Kidney glomerular epithelial cell (primary cell): ENCODE measurements at places on chromosomes 12 and 14.

DNA sequence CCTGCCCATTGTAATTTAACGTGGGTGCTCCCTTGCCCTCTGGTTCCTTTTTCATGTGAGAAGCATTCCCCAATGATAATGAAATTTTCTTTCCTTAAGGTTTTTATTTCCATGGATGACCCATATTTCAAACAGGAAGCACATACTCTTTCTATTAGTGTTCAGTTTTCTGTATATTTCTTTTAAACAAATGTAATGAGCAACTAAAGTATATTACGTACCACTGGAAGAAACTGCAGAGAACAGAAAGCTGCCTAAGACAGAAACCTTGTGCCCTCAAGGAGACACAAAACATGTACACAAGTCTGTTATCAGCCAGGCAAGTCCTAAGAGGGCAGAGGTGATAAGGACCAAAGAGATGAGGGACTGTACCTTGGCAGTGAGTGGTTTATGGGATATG is 414.9 kb downstream of the ETNK1 start:
- DNase-seq: no peak

DNA sequence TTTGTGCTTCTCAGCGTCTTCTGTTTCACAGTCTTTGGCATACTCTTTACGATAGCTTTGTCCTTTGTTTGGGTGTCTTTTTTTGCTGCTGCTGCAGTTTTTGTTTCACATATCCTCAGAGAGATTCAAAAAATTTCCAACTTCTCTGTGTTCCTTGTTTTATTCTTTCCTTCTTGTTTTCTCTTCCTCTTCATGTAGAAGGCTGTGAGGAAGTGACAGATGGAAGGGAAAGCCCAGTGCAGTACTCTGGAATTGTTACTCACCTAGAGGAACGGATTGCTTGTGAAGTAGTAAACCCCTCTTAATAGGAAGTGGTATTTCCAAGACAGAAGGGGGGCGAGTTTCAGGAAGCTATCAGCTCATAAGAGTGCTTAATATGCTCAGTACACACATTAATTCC is 1.7 kb downstream of the CREBL2 start:
- no peak for DNase-seq

- no peak for DNase-seq
Measured at GRCh38 chr12:74105434-74105833, 432.2 kb upstream of the ATXN7L3B start.

GRCh38 chr14:96888593-96888992 is 91.4 kb downstream of the VRK1 start:
- DNase-seq: no peak

DNA sequence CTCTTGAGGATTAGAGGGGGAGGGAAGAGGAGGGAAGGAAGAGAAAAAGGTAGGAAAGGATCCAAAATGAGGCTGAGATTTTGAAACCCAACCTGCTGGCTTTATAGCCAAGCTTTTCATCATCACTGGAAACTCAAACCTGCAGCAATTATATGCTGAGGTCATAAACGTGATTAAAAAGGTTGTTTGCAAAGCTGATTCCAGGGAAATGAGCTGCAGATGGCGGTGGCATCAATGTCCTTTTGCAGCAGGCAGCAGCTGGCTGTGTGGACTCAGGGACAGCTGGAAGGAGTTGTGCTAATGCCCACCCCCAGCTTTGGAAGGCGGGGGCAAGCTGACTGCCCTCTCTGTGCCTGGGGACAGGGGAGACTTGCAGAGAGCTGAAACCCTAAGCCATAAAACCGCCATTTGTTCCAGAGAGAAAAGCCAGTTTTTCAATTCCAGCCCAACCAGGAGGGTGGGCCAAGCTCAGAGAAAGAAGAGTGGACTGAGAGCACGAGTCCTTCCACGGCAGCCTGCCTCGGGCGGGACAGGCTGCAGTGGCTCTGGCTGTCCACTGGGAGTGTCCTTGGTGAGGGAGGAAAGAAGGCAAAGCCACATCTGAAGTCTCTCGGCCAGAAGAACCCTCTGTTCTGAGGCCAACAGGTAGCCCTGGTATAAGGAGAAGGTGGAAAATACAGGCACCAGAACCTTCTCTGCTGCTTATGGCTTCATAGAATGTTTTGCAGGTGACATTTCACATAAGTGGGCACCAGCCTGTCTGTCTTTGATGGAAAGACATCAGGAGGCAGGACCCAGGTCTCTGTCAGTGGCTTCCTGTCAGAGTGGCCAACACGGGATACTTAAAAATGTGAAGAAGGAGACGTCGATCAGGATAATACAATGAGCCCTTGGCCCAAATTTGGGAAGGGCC is 90.7 kb downstream of the SINHCAF start:
- DNase-seq: no peak

DNA sequence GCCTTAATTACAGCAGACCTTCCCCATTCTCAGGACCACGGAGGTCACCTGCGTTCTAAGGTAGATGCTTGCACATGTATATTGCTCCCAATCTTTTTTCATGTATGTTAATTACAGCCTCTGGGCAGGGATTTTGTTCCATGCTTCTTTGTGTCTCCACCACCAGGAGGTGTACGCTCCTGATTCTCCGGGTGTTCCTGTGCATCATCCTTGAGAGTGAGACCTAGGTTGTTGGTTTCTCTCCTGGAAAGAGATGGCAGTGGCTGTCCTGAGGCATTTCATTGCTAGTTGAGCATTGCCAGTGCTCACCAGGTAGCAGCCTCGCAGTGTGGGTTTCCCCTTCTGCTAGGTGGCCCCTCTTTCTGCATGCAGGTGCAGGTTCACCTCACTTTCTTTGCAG is 52.8 kb downstream of the KCNK13 start:
- DNase-seq: no peak

DNA sequence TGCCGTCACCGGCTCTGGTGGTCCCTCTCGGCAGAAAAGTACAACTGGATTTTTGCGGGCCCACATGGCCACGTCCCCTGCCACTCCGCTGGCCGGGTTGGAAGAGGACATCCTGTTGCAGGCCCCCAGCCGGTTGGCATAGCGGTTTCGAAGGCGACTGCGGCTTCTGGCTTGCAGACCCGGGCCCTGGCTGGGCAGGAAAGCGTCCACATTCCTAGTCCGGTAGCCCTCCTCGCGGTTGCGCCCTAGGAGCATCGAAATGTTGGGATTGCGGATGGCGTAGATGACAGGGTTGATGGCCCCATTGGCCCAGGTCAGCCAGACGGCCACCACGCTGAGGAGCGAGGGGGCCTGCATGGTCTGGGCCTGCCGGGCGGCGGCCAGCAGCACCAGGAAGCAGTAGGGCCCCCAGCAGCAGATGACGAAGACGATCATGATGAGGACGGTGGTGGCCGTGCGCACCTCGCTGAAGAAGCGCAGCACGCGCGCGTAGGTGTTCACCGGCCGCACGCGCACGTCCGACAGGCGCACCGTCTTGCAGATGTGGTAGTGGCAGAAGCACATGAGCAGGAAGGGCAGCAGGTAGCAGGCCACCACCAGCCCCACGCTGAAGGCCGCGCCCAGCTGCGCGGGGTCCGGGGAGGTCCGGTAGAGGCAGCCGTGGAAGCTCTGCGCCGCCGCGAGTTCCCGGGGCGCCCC is 1.2 kb downstream of the GPR135 start:
- DNase-seq: no peak

DNA sequence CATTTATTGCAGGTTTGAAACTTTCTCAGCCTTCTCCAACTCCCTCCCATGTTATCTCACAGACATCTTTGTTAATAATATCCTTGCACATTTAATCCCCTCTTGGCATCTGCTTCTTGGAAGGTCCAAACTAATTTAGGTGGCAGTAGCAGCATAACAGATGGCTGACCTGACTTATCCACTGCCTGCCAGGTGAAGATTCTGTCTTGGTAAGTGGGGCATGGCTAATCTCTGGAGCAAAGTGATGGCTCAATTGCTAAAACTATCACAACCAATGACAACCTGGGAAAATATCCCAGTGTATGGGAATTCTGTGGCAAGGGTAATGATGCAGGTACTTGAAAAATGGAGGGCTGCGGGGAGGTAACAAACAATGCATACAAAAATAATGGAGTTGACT is 58.2 kb upstream of the ALG10B start:
- no peak for DNase-seq

DNA sequence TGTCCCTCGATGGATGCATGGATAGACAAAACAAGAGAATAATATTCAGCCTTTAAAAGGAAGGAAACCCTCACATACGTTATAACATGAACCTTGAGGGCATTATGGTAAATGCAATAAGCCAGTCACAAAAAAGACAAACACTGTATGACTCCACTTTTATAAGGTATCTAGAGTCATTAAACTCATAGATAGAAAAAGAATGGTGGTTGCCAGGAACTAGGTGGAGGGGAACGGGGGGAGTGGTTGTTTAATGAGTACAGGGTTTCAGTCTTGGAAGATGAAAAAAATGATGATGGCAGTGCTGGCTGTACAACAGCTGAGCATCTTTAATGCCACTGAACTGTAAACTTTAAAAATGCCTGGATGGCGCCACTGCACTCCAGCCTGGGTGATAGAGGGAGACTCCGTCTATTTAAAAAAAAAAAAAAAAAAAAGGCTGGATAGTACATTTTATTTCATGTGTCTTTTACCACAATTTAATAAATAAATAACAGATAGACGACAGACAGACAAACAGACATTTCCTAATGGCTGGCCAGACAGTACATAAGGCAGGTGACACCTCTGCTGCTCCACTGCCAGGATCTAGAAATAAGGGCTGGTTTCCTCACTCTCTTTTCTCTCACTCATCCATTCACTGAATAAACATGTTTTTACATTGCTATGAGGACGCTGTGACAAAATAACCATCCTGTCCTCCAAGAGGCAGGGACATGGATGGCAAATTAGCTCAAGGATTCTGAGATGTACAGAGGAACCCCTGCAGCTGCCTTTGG is 118.8 kb downstream of the FOXN3 start:
- no peak for DNase-seq
